Activated CD4-positive, alpha-beta memory T cell treated with anti-CD3 and anti-CD28 coated beads, Interleukin-2, amount 10 ng/mL, durations not matched to agents 7 days and 5 days (primary cell): ENCODE measurements at places on chromosomes 1 and 21.

DNA sequence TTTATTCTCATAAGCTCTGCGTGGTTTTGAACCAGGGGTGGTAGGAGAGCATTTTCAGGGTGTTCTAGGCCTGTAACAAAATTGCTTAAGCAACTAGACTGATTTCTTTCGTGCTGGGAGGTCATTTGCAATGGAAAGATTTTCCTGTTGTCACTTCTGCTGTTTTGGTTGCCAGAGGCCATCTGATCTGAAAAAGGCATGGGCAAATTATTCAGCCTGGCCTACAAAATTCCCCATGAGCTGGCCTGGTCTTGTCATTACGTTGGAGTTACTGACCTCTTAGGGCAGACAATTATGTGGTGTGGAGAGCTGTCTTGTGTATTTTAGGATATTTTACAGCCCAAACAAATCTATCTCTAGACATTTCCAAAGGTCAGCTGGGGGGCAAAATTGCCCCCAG lies 444.4 kb upstream of the DAB1 start:
- H3K4me3 ChIP-seq, result no peak overlapping the region
- H3K4me1 ChIP-seq, result no peaks in the 10 kb centered on the region
- no peaks in the 10 kb centered on the region for H3K27me3 ChIP-seq
- no peak for DNase-seq

GRCh38 chr1:230165536-230165935 lies 98.5 kb downstream of the GALNT2 start:
- peaks cover 21% of the 10 kb centered on the region for H3K4me1 ChIP-seq
- DNase-seq, result no peak
- no peaks in the 10 kb centered on the region for H3K36me3 ChIP-seq
- no peak overlapping the region for H3K4me3 ChIP-seq
- no peak overlapping the region for H3K27ac ChIP-seq
- no peaks in the 10 kb centered on the region for H3K27me3 ChIP-seq

GRCh38 chr1:187588917-187589316 lies 760.2 kb downstream of the PLA2G4A start:
- H3K4me3 ChIP-seq, result no peak overlapping the region
- H3K4me1 ChIP-seq, result no peaks in the 10 kb centered on the region

DNA sequence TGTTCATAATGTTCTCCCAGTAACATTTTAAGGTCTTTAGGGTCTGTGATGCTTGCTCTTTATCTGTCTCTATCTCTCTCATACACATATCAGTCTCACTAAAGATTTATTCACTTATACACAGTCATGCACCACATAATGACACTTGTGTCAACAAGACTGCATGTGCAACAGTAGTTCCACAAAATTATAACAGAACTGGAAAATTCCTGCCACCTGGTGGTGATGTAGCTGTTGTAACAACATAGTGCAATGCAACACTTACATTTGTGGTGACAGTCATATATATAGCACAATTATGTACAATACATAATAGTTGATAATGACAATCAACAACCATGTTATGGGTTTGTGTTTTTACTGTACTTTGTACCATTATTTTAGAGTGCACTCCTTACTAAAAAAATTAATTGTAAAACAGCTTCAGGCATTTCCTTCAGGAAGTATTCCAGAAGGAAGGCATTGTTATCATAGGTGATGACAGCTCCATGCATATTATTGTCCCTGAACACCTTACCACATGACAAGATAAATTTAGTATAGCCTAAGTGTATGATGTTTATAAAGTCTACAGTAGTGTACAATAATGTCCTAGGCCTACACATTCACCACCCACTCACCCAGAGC lies 8.1 kb downstream of the TDRD5 start:
- DNase-seq, result no peak
- no peak overlapping the region for H3K4me3 ChIP-seq
- no peaks in the 10 kb centered on the region for H3K36me3 ChIP-seq
